Stimulated activated CD8-positive, alpha-beta memory T cell treated with anti-CD3 and anti-CD28 coated beads, Interleukin-4, amount 100 ng/mL, for 4 hours (primary cell): ENCODE measurements at places on chromosomes 4 and X.

GRCh38 chr4:47120783-47121182 lies 89.4 kb downstream of the GABRB1 start:
- no peak for DNase-seq

DNA sequence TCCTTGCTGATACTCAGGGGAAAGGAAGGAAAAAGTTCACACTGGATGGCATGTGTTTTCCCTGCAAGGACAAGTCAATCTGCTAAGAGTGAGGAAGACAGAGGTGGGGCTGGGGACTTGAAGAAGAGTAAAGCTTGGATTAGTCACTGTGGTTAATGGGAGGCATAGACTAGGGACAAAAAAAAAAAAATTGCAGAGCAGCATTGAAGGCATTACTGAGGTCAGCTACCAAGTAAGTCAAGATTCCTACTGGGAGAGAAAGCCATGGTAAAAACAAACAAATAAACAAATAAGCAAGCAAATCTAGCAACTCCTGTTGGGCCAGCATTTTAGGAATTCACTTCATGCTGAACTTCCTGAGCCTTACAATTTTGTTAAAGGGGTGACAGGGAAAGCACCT lies 58.2 kb upstream of the GPC4 start:
- DNase-seq, result no peak

DNA sequence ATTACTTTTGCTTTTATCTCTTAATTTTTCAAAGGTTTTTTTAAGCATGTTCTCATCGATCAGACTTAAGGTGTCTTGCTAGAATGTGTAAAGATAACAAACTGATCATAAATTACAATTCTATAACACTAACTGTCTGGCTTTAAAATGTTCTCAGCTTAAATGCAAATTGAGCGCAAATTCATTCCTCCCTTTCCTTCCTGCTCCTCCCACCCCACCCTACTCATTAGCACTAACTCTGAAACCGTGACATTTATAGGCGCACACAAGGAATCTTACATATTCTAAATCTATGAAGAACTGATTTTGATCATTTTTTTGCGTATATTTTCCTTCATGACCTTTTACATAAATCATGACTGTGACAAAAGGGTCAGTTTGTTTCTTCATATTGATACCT lies 590.0 kb upstream of the DIAPH2 start:
- no peak for DNase-seq

DNA sequence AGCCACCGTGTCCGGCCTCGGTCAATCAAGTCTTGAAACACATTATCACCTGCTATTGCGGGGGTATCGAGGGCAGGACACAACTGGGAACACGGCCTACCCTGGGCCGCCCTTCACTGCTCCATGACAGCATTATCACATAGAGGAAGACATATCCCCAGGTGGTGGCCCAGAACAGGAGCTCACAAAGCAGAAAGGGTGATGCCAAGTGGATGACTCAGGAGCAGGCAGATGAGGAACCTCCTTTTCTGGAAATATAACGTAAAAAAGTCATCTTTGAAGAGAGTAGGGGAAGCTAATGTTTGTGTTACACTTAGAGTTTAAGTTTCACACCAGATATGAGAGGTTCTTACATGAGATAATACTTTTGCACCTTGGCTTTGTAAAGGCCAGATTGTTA lies 5.3 kb upstream of the SUPT20HL1 start:
- no peak for DNase-seq

- no peak for DNase-seq
These were observed 16.8 kb downstream of the CLNK start for GRCh38 chr4:10667701-10668326.

GRCh38 chr4:94516067-94516466 lies 64.3 kb downstream of the PDLIM5 start:
- DNase-seq, result no peak

DNA sequence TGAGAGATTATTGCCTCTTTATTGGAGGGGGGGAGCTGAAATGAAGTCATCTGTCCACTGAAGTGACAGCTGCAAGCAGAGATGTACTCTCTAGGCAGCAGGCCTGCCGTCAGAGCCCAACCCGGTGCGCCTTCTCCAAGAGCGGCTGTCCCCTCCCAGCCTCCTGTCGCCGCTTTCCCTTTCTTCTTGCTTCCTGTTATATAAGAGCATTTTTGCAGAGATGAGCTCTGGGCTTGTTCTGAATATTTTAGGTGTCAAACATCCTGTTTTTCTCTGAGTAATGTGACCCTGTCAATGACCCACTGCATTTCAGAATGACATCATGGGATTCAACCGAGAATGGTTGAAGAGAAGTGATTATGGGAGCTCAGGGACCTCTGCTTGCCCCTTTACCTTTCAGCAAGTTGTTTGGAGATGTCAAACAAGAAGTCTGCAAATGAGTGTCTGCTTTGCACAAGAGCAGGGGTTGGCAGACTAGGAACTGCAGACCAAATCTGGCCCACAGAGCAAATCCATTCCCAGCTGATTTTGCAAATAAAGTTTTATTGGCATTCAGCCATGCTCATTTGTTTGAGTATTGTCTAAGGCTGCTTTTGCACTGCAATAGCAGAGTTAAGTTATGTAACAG lies 79.9 kb downstream of the SLC9A6 start:
- no peak for DNase-seq

DNA sequence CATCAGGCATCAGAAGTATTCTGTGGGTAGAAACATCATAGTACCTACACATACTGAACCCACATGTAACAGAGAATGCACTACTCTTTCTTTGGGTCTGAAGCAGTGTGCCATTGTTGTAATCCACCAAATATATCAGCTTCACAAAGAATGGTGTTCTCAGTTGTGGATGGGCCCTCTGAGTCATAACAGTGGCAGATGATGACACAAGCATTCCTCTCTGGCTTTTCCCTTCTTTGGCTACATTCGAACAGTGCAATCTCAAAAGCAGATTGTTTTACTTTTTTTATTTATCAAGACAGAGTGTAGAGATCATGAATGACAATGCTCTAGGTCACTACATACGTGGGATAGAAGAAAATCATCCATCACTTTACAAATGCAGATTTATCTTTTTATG lies 247.2 kb upstream of the EPHA5 start:
- no peak for DNase-seq

GRCh38 chrX:53831662-53832635 lies 145.4 kb upstream of the HUWE1 start:
- peak; percentile 1 for DNase-seq

- no peak for DNase-seq
These were observed 37.0 kb upstream of the ATP6AP2 start for GRCh38 chrX:40543661-40544328.

GRCh38 chr4:155632310-155632840 lies 34.3 kb upstream of the GUCY1A1 start:
- DNase-seq, result no peak

- no peak for DNase-seq
These were observed 67.5 kb upstream of the DDX60 start for GRCh38 chr4:168386002-168386401.

DNA sequence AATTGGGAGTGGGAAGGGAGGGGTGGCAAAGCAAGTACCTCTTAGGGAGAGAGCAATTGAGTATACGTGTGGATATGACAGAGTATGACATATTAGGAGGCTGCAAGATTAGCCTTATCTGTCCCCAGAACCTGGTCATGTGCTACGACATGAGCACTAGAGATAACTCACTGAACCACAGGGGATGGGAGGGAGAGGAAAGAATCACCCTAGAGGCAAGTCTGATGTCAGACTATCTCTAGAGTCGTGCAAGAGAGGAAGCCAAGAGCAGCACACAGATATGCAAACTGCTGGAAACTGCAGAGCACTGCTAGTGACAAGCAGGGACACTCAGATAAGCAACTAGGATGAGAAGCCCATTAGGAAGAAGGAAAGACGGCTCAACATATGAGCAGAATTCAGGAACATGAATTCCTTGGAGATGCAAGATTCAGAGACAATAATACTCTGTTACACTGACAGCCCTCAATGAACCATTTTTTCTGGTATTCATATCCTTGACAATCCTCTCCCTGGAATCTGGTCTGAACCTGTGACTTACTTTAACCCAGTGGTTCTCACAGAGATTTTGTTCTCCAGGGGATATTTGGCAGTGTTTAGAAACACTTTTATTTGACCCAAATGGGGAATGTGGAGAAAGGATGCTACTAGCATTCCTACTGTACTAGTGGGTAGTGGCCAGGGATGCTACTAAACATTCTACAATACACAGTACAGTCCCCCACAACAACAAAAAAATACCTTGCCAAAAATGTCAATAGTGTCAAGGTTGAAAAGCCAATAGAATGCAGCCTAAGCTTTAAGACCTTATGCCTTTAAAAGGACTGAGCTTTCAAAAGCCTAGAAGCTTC lies 84.0 kb upstream of the BMP2K start:
- DNase-seq, result no peak

- no peak for DNase-seq
These were observed 91.5 kb downstream of the HPRT1 start for GRCh38 chrX:134551376-134552048.

DNA sequence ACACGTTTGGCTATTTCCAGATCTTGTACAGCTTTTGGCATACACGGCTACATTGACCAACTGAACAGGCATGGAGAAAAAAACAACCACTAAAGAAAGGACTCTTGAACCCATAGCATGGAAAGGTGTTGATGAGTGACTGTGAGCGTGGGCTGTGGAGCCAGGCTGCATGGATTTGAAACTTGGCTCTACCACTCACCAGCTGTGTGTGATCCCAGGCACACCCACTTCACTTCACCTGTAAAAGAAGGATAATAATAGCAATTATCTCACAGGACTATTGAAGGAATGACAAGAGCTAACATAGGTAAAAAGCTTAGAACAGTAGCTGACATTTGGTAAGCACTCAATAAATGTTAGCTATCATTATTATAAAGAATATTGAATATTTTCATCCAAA lies 301.7 kb upstream of the CPEB2 start:
- no peak for DNase-seq
